ENCODE measurements at places on chromosomes 12 and 14.

DNA sequence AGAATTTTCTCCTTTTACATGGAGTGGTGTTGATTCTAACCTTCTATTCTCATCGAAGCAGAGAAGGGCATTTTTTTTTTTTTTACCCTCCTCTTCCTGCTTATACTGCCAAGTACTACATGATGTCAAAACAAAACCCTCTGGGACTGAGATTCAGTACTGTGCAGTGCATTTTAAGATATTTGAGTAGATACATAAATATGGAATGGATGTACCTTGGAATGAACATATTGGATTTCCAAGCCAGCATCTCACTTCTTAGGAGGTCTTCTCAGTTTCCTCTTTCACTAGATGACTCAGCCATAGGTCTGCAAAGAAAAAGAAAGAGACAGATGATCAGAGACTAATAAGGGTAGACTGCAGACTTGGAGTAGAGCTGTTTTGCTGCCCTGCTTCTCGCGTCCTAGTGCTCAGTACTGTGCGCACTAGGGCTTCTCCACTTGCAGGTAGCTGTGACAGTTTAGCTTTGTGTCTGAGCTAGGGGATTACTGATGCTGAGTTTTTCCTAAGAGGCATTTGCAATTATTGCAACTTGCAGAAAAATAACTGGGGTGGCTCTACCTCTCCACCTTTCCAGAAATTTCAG lies 20.4 kb downstream of the TPH2 start:
- DNase-seq: no peak

DNA sequence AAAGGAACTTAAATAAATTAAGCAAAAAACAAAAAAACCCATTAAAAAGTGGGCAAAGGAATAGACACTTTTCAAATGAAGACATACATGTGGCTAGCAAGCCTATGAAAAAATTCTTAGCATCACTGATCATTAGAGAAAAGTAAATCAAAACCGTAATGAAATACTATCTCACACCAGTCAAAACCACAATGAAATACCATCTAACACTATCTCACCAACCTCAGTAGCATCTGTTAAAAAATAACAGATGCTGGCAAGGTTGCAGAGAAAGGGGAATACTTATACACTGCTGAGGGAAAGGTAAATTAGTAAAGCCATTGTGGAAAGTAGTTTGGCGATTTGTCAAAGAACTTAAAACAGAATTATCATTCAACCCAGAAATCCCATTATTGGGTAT lies 381.1 kb downstream of the FLRT2 start:
- DNase-seq: no peak

- DNase-seq: no peak
Observed at GRCh38 chr14:50049703-50050570, 66.4 kb downstream of the VCPKMT start.

DNA sequence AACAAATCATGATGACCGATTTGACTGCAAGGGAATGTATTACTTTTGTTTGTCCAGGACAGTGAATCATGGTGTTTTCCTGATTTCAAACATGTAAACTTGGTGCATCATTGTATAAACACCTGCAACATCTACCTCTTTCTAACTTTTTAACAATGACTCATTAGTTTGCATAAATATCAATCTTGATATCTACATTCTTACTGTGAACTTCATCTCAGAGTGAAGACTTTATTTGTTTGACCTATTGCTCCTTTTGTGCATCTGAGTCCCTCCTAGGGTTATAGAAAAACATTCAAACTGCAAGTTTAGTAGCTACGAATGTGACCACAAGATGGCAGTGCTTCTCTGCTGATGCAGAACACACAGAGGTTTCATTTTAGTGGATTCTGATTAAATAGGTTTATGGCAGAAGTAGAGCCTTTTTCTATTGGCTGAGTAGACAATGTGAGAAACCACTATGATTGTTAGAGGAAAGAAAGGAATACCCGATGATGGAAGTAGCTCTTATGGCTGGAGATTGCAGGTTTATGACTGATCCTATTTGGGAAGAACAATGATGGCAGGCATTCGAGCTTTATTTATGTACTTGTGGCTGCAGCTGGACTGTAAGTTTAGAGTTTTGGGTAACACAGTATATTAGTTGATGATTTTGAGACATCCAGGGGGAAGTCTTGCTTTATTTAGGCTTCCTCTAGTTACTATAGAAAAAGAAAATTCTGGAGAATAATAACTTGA lies 244.2 kb upstream of the OR4E1 start:
- DNase-seq: peak; percentile 76

DNA sequence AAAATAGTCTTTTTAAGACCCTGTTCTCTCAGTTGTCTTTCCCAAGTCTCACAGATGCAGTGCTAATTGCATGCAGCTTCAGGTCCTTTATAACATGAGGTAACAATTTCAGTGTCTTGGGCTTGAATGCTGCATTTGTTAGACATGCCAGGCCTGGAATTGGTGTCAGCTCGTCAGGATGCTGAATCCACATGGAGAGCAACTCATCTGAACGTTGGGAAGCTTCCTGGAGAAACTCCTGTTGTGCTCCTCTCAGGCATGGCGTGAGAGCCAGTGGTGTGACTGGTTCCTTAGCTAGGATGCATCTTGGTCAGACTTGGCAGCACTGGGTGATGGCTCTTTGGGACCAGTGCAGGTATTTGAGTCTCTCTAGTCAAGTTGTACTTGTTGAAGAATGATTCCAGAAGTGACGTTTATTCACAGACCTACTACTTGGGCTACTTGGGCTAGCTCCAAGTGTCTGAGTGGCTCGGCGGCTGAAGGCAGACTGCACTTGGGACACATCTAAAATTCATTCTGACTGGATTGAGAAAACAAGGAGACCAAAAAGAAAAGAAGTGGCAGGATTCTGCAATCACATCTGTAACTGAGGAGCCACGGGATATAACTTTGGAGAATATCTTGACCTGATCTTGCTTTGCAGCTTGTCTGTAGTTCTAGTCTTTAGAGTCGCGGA lies 134.8 kb upstream of the ARHGAP5 start:
- no peak for DNase-seq

DNA sequence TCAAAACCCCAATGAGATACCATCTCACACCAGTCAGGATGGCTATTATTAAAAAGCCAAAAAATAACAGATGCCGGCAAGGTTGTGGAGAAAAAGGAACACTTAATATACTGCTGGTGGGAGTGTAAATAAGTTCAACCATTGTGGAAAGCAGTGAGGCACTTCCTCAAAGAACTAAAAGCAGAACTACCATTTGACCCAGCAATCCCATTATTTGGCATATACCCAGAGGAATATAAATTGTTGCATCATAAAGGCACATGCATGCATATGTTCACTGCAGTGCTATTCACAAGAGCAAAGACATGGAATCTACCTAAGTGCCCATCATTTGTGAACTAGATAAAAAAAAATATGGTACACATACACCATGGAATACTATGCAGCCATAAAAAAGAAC lies 59.9 kb downstream of the MGST1 start:
- no peak for DNase-seq

- DNase-seq: no peak
Observed at GRCh38 chr12:48954841-48955501, 2.3 kb downstream of the ARF3 start.

DNA sequence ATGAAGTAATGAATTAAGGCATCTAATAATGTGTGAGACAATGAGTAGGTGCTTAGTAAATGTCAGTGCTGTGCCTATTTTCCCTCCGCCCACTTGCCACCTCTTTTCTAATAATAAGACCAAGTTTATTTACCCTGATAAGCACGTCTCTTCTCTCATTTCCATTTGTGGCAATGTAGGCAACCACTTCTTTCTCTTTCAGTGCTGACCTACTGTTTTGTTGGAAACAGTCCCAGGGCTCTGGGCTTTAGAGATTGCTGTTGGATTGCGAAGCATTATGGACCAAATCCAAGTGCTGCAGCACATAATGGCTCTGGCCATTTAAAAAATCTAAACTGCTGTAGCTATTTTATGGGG lies 141.3 kb upstream of the PLEKHG7 start:
- no peak for DNase-seq

- DNase-seq: no peak
Observed at GRCh38 chr14:28777471-28778137, 11.0 kb downstream of the FOXG1 start.

GRCh38 chr14:29062976-29063375 lies 296.4 kb downstream of the FOXG1 start:
- no peak for DNase-seq

- DNase-seq: no peak
Observed at GRCh38 chr12:524167-524951, 64.6 kb downstream of the B4GALNT3 start.

DNA sequence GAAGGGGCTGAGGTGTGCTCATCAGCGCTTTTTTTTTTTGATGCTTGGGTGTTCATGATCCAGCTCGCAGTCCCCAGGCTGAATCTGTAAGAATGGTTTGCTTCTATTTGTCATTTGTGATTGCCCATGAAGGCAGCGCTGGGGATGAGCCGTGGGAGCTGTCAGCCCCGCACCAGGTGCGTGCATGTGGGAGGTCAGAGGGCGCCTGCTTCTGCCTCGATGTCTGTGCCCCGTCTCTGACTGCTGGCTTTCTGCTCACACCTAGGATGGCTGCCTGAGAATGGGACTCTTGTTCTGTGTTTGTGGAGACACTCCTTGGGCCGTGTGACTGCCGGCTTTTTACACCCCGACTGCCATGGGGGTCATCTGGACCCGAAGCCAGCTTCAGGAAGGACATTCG lies 141.2 kb upstream of the RTL1 start:
- no peak for DNase-seq

DNA sequence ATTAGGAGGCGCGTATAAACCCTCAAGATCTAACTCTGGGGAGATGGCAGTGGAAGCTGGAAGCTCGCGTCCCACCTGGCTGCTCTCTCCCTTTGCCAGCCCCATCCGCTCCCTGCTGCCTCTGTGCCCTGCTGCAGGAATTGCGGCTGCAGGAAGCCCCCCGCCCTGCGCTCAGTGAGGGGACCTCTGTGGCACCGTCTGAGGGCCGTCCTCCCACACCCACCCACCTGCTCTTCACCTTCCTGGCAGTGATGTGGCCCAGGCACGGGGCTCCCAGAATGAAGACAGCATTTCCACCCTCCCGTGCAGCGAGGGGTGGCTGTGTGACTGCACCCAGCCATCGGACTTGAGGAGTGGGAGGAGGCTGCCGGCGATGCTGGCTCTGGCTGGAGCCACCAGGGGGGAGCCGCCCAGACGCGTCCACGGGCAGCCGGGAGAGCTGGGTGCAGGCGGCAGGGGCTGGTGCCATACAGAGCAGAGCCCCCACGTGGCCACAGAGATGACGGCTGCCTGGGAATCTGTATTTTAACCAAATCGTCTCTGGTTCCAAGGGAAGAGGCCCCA lies 28.3 kb upstream of the GALNT9 start:
- DNase-seq: no peak

DNA sequence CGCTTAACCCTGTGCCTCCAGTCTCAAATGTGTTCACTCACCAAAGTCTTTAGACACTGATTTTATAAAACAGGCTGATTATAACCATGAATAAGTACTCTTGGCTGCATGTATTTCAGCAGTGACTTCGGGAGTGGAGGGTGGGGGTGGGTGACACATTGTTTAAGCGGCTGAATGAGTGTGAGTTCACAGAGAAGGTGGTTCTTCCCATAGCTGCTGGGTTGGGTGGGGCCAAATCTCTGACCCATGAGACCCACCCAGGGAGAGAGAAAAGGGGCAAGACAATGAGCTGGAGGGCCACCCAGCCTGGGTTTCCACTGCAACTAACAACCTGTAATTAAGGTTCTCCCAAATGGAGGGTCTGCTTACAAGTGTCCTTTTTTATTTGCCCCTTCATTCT lies 96.4 kb downstream of the SYNE3 start:
- no peak for DNase-seq

DNA sequence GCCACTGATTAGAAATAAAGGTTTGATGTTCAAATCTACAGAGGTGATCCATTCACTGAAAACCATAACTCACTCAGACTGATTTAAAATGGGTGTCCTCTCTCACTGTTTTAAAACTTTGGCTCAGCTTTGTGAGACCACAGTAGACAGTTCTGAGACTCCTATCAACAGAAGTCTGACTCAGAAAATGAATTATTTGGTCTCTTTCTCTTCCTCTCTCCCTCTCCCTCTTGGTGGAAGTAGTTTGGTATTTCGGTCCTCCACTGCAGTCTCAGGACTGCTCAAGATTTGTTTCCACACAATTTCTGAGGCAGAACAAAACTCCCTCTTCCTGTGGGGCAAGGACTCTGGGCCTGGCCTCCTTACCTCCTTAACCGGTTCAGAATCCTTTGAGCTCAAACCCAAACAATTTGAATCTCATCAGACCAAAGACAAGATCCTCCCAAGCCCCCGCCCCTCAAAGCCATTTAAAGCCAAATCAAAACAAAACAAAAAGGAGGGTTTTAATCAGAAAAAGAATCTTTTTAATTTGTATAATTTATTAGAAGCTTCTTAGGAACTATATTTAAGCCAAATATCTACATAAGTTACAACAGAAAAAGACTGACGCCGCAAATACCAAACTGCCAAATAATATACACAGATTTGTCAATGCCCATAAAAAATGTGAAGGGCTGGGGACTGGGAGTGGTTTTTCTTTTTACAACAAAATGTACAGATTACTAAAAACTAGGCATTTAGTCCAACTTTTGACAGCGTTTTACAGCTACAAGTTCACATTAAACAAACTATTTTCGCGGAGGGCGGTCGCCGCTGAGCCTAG lies 3.9 kb downstream of the NKX2-1 start:
- DNase-seq: no peak

DNA sequence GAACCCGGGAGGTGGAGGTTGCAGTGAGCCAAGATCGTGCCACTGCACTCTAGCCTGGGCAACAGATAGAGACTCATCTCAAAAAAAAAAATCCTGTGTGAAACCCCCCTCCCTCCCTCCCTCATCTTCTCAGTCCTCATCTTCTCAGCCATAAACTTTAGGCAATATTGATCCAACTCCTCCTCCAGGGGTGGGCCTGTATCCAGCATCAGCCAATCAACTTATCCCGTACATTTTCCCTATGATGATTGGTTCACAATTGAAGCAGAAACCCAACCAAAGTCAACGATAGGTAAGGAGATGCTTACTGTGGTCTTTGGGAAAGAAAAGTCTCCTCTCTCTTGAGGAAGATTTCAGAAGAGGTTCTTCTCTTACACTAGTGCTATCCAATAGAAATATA lies 33.5 kb upstream of the CIT start:
- no peak for DNase-seq

DNA sequence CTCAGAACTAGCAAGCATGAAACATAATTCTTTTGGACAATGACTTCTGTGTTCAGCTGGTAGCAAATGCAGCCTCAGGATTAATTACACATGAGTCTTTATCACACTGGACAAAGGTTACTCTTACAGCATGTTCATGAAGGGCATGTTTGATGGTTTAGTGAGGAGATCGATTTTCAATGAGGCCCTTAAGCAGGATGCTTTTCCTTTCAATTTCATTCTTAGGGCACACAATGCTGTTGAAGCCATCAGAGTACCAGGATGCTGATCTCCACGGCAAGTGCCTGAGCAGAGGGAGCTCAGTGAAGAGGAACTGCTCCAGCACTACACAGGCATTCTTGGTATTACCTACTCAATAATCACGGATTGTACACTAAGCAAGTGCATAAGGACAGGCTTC lies 542.0 kb downstream of the SNAPC1 start:
- no peak for DNase-seq

GRCh38 chr14:51478175-51478621 lies 173.5 kb upstream of the FRMD6 start:
- no peak for DNase-seq

GRCh38 chr12:85617307-85618091 lies 218.7 kb downstream of the RASSF9 start:
- no peak for DNase-seq
